Fibroblast of skin of right biceps (primary cell): ENCODE measurements at places on chromosomes 1 and 21.

DNA sequence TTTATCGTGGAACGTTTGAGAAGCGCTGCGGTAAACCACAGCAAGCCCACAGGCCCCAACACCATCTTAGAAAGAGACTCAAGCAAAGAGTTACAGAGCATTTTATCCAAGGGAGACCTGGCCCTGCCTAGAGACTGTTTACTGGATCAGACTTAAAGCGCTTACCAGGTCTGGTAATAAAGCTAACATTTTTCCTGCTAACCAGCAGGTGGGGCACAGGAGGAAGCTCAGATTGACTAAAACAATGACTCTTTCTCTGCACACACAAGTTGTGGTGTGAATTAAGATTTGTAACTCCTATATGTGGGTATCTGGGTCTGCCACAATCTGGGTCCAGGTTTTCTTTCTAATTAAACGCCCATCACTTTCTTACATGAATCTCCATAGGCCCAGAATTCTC, 136.5 kb upstream of the ETS2 start:
- peak; percentile 41 for DNase-seq

DNA sequence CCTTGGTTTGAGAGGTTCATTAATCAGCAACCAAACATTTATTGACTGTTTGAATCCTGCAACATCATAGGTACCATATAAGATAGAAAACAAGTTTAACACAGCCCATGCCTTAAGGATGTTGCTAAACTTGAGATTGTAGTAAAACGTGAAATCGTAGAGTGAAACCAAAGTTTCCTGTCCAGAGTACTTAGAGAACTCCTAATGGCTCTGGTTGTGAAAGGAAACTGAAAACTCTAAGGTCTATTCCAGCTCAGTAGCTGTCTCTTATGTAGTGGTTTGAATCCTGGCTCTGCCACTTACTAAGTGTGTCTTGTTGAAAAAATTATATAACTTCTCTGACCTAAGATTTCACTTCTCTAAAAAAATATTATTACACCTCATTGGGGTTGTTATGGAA, 310.9 kb downstream of the NTNG1 start:
- no peak for DNase-seq

DNA sequence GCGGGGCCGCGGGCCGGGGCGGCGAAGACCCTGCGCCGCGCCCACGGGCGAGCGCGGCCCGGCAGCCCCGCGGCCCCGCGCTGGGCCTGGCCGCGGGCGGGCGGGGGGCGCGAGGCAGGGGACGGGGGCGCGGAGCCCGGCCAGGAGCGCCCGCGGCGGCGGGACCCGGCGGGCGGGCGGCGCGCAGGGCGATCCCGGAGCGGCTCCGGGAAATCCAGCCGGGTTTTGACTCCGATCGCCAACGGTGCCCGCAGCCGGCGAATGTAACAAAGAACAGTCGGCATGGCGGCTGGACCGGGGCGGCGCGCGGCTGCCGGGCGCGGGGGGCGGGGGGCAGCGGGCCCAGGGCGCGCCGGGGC, 334 bp downstream of the PRDM15 start:
- peak; percentile 90 for DNase-seq

GRCh38 chr1:52002038-52002917, 11.8 kb upstream of the RAB3B start:
- DNase-seq: peak; percentile 86

- DNase-seq: no peak
These were observed 18.9 kb upstream of the IGSF5 start for GRCh38 chr21:39726133-39726532.

DNA sequence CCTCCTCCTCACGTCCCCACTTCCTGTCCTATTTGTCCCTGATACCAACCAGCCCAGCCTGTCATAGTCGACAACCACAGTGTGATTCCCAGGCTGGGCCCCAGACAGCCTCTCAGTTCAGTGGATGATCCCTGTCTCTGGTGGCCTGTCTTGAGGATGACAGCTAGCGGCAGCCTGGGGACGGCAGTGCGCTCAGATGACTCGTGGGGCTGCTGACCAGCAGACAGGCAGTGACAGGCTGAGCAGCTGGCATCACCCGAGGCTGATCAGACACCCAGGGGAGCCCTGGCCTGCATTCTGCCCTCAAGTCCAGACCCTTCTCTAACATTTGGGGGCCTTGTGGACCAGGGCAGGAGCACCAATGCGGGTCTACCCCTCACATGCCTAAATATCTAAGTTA, 21.0 kb downstream of the NKAIN1 start:
- DNase-seq: no peak

DNA sequence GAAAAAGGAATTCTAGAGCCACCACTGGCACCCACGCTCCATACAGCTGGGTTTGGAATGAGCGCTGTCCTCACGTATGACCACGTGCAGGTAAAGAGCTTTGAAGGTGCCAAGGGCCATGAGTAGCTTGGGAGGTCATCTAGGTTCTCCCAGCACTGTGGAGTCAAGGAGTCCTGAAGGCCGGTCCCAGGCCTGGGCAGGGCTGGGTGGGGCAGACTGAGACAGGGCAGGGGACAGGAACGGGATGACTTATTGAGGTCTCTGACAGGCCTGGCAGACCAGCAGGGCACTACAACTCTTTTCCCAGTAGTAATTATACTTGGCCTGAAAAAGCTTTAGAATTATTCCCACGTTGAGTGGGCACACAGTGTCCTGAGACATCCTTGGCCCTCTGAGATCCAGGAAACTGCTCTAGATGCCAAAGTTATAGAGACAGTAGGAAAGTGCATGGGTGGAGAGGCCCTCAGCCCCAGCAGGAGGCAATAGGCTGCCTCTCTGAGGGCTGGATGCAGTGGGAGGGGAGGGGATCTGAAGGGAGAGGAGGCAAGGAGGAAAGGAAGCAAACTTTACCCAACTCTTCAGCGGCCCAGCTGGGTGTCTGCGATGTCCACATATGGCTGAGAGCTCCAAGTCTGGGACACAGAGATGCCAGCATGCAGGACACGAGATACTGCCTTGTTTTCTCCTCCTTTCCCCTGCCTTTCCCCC, 1.8 kb upstream of the CDA start:
- DNase-seq: no peak

- no peak for DNase-seq
These were observed 103.5 kb downstream of the SIK1 start for GRCh38 chr21:43323244-43324005.

DNA sequence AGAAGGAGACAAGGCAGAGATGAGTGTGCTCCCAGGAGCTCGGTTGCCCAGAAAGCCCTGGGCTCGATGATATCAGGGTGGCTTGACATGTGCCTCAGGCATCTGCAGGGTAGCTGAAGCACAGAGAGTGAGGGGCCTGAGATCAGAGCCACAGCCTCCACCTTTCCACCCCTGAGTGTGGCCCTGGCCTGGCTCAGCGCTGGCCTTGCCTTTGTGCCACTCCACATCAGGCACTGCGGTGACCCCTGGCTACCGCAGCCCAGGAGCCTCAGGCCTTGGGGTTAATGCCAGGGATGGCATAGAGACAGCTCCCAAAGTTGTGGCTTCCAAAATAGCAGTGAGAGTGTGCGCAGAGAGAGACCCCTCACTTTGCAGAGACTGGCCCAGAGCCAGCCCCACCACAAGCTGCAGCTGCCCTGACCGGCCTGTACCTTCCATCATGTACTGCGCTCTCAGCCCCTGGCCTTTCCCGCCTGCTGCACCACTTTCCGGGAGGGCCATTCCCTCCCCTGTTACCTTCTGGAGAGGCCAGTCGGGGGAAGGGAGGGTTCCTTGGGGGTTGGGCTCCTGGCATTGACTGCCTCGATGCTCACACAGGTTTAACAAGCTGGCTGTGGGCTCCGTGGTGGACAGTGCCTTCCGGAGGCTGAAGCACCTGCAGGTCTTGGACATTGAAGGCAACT, 19.5 kb downstream of the PODN start:
- no peak for DNase-seq

- DNase-seq: no peak
These were observed 126.1 kb upstream of the CACHD1 start for GRCh38 chr1:64343823-64344190.

DNA sequence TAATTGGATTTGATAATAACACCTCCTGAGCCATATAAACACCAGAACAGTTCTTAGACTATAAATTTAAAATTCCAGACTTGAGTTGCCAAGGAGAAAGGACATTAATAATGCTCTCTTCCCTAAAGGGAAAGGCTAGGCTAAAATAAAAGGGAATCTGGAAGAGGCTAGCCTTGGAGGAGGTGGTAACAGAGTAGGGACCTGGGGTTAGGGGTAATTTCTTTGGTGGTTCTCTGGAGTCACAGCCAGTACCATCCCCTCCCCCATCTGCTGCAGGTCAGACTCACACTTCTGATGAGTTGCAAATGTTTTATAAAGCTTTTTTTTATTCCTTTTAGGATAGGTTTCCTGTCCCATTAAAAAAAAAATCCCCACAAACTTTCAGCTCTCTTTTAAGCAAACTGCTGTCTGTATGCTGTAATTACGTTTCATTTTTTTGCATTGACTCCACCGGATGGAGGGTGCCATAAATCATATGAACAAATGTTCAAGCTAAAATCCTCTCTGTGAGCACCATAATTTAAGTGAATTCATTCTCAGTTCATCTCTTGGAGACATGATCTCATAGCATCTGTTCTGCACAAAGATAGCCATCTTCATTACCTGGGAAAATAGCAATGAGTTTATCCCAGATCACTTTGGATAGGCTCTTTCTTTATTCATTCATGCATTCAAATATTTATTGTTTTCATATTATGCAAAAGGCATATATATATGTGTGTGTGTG, 379.6 kb downstream of the TTLL7 start:
- peak; percentile 80 for DNase-seq

GRCh38 chr1:164779376-164779775, 220.4 kb downstream of the PBX1 start:
- DNase-seq: no peak

DNA sequence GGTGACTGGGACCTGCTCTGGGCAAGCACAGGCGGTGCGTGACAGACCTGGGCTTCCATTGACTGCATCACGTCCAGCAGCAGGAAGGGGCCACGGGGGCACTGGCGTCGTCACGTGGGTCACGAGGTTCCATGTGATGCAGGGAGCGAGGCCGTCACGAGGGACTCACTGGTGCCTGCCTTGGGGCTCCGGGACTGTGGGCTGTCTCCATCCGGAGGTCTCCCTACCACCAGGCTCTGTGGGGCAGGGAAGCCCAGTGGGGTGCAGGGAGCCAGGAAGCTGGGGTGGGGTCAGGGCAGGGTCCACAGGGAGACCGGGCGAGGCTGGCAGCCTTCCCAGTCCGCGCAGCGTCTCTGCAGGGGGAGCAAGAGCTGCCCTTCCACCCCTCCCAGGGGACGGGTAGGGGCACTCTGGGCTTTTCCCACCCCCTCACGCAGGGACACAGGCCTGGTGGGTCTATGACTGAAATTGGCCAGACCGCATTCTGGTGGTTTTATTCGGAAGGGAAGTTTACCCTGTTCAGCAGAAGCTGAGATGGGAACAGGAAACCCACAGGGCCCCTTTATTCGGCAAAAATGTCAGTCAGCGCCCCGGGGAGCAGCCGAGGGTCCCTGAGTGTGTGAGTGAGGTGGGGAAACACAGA, 416 bp upstream of the TNFRSF14 start:
- DNase-seq: no peak

- peak; percentile 16 for DNase-seq
These were observed 8.8 kb upstream of the CEP85 start for GRCh38 chr1:26225033-26225831.

DNA sequence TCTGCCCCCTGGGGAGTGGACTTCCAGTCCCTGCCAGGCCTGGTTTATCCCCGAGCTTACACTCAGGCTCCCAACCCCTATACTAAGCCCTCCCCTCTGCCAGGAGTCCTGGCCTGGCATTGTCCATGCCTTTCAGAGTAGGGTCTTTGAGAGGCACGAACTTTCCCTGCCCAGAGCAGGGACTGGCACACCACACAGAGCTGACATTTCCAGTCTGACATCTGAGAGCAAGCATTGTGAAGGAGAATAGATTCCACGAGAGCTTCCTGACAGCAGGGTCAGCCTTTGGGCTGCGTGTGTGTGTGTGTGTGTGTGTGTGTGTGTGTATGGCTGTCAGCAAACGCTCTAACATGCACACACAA, 59.5 kb upstream of the LAPTM5 start:
- DNase-seq: no peak

GRCh38 chr1:212242288-212242984, 42.8 kb upstream of the PPP2R5A start:
- DNase-seq: no peak

GRCh38 chr1:43622901-43623780, 26.8 kb upstream of the KDM4A start:
- no peak for DNase-seq

DNA sequence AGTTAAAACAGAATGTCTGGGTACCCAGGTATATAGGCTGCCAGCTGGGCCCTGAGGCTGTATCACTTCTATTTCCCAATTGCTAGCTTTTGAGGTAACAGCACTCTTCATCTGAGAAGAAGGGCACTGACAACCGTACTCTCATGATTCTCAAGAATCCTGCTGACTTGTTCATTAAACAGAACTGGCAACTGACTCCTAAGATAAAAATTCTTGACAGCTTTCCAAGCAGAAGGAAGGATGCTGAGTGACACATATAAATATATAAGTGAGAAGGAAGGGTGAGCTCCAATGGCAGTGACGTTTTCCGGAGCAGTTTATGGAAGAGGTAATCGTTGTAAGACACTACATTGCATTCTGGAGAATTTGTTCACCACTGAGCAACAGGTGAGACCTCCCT, 48.1 kb upstream of the NRIP1 start:
- DNase-seq: no peak

DNA sequence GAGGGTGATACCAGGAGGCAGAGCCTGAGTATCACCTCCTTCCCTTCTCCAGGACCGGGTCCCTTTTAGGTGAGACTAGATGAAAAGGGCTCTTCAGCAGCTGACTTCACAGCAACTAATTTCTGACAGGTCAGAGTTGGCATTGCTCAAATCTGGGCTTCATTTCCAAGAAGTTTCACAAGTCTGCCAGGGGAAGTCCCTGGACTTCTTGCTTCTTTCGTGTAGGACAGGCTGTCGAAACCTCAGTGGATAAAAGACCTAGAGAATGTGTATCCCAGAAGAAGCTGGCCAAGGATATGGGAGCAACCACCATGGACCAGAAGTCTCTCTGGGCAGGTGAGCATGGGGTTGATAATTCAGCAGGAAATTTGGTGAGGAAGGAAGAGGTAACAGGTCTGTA, at the start of gene CHI3L2:
Gene CHI3L2 (plus strand): TSS at position 280 of the 400 bp plus-strand sequence. CDS start 17 bp downstream, at position 297.
- DNase-seq: no peak

GRCh38 chr1:221457685-221458446, 284.0 kb downstream of the DUSP10 start:
- peak; percentile 38 for DNase-seq

GRCh38 chr1:29648026-29648425, 411.7 kb downstream of the PTPRU start:
- DNase-seq: no peak

GRCh38 chr1:223417444-223417843, 24.2 kb downstream of the CCDC185 start:
- DNase-seq: no peak

GRCh38 chr1:200042552-200043335, 15.2 kb downstream of the NR5A2 start:
- no peak for DNase-seq

GRCh38 chr1:27166929-27167328, 12.0 kb upstream of the SLC9A1 start:
- no peak for DNase-seq
